ENCODE measurements at places on chromosomes 3 and 15. TPM values are rescaled to one million over a fixed set of nuclear protein-coding genes. Genes with fewer than 3 reads are reported as not detected.

DNA sequence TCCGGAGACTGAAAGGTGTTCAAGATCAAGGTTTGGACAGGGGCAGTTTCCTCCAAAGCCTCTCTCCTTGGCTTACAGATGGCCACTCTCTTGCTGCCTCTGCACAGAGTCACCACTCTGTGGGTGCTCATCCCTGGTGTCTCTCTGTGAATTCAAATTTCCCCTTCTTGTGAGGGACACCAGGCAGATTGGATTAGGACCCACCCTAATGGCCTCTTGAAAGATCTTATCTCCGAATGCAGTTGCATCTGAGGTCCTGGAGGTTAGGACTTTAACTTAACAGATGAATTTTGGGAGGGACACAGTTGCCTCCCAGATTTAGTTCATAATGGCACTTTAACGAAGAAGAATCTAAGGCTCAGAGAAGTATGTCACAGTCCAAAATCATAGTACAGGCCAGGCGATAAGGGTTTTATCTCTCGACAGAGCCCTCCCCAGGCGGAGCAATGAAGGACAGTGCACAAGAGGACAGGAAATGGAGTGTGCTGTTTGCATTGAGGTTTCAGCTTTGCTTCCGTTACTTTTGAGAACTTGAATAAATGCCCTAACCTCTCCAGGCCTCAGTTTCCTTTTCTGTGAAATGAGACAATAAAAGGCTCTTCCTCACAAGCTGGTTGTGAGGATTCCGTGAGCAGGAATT is 38.9 kb upstream of the KIF23 start:
- no peak for DNase-seq

GRCh38 chr3:8988791-8989558 is 25.7 kb upstream of the RAD18 start:
- no peak for DNase-seq

- no peak for DNase-seq
Measured at GRCh38 chr3:38154033-38154494, 11.3 kb upstream of the OXSR1 start.

DNA sequence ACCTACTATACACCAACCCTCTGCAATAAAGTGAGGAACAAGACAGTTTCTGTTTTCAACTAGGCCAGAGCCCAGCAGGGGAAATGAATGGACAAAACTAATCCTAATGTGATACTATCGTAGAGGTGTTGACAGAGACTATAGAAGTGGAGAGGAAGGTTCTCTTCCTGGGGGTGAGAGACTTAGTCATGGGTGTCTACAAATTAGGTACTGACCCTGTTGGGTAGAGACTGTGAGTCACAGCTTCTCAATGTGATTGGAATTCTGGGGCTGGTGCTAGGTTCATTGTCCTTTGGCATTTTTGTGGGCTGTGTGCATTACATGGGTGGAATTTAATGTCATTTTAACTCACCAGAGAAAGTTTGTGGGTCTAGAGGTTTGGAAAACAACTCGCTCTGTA is 79.3 kb downstream of the ADAMTSL3 start:
- no peak for DNase-seq

DNA sequence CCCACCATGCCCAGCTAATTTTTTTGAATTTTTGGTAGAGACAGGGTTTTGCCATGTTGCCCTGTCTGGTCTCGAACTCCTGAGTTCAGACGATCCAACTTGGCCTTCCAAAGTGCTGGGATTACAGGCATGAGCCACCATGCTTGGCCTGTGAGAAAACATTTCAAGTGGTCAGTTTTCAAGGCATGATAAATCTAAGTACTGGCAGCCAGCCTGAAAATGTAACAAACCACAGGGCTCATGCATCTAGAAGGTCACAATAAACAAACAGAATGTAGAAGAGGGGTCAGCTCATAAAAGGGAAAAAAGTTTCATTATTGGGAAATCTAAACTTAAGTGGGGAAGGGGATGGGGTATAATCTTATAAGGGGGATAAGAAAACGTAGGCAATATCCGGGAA is 39.9 kb downstream of the PPCDC start:
- no peak for DNase-seq

DNA sequence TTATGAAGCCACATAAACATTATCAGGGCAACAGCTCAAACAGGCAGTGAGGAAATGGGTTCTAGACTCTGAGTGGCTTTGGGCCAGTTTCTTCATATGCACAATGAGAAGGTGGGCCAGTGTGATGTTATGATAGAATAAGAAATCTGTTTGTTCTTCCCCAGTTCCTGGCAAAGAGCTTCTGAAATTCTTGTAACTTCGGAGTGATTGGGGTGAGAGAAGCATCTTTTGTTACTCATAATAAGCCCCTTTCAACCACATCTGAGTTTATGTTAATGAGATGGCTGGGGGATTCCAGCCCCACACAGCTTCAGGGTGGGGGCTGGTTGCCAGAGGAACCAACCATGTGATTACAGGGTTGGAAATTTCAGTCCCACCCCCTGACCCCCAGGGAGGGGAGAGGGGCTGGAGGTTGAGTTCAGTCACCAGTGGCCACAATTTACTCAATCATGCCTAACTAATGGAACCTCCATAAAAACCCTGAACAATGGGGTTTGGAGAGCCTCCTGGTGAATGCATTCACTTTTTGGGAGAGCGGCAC is 57.0 kb upstream of the FRMD4B start:
- no peak for DNase-seq

DNA sequence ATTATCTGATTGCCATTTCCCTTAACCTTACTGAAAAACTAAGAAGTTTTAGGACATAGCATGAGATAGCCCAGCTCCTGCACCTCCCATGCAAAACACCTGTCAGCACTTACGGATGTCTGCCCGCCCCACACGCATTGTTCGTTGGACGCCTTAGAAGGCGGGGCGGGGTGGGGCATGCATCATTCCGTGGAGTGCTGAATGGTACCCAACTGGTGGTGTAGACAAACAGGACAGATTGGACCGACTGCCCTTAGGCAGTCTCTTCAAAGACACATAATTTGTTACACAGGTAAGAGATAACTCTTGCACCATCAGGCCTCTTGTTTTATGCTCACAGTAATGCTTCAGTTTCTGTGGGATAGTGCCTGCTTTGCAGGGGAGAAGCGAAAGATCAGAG is 93.8 kb downstream of the SMAD6 start:
- DNase-seq = no peak

GRCh38 chr3:1048558-1048957 is 44.3 kb upstream of the CNTN6 start:
- no peak for DNase-seq

DNA sequence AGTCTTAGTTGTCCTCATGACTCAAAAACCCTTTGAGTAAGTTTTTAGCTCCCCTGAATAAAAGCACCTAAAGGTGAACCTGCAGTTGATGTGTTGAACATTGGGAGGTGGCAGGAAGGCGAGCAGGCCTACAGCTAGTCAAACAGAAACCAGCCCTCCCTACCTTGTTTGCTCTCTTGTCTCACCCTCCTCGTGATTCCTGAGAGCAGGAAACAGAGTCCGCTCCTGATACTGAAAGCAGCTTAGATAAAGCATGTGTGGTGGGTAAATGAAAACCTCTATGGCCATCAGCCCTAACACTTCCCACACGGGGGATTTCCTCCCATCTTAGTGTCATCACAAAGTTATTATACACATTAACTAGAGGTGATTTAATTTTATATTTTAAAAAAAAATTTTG is 21.8 kb upstream of the CLDN18 start:
- DNase-seq = no peak

GRCh38 chr3:107514453-107514852 is 8.3 kb upstream of the BBX start:
- no peak for DNase-seq

GRCh38 chr3:75059120-75059519 is 444.7 kb upstream of the CNTN3 start:
- DNase-seq = no peak

DNA sequence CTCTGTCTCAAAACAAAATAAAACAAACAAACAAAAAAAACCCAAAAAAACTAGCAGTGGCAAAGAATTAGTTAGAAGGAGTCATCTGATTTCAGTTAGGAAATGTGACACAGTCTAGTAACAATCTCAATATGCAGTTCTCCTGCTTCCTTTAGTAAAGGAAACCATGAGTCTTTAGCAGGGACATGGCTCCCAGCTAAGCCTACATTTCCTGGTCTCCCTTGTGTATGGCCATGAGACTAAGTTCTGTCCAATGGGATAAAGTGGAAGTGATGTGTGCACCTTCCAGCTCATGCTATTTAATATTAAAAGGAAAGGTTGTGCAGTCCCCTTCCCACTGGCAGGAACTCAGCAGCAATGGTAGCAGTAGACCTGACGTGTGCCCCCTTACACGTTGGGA is 74.6 kb downstream of the GREM1 start:
- no peak for DNase-seq

DNA sequence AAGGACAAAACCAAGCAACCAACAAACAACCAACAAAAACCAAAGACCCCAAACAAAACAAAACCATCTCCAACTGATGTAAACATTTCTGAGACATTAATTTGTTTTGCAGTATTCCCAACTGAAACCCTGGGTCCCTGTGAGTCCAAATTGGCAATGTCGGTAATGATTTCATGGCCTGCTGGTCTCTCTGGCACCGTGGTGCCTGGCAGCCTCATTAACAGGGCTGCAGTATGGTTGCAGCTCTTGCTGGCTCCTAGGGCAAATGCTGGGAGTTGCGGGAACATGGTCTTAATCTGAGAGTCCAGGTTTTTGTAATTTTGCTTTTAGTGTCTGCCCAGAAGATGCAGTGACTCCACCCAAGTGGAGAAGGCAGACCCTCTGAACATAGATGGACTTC is 128.3 kb downstream of the SV2B start:
- DNase-seq = no peak

DNA sequence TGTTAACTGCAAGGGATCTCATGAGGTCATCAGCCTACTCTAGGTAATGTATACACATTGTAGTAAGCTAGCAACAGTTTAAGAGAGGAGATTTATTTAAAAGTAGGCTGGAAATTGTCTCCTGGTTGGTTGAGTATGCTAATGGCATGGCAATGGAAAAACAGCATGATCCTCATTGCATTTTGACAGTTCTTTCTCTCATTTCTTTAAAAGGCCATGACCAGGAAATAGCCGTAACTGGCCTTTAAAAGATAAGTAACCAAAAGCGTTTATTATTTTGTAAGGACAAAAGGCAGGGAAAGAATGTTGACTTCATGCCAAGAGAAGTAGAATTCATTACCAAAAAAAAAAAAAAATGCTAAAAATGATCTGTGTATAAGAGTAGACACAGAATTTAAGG is 310.3 kb downstream of the FGF12 start:
- no peak for DNase-seq

DNA sequence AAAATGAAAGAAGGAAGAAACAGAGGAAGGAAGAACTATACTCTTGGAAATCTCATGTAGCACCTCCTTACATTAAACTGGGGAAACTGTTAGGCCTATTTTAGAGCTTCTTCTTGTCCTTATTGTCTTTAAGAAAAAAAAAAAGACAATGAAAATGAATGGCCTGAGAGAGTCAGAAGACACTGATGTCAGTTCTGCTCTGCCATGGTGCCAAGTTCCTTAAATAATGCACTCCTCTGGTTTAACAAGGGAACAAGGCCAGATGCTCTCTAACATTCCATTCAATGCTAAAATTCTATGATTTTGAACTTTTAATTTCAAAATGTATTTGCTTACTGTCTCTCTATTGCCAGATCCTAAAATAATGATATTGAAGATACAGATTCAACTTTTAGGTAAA is 4.4 kb upstream of the MBNL1 start:
- DNase-seq = no peak

GRCh38 chr3:170585937-170586310 is at the start of gene SLC7A14:
SLC7A14 (minus strand) TSS chr3:170586075; CDS start chr3:170526936, 59,139 bp downstream.
- DNase-seq = no peak

- no peak for DNase-seq
Measured at GRCh38 chr3:107506458-107506857, 16.3 kb upstream of the BBX start.

DNA sequence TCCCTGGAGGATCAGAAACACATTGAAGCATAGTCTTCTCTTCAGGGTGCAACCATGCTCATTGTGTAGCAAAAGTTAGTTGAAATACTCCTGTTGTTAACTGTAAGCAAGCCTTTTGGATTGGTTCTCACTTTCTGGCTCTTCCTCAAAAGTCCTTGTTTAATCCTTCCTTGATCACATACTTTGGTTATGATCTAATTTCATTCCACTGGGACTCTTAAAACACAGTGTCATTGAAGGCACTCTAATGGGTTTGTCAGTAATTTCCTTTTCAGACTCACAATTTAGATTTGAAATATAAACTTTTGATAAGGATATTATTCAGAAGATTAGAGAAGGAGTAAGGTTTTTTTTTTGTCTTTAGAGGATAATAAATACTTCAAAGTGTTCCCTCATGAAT is 451.7 kb upstream of the SGO1 start:
- DNase-seq = no peak

DNA sequence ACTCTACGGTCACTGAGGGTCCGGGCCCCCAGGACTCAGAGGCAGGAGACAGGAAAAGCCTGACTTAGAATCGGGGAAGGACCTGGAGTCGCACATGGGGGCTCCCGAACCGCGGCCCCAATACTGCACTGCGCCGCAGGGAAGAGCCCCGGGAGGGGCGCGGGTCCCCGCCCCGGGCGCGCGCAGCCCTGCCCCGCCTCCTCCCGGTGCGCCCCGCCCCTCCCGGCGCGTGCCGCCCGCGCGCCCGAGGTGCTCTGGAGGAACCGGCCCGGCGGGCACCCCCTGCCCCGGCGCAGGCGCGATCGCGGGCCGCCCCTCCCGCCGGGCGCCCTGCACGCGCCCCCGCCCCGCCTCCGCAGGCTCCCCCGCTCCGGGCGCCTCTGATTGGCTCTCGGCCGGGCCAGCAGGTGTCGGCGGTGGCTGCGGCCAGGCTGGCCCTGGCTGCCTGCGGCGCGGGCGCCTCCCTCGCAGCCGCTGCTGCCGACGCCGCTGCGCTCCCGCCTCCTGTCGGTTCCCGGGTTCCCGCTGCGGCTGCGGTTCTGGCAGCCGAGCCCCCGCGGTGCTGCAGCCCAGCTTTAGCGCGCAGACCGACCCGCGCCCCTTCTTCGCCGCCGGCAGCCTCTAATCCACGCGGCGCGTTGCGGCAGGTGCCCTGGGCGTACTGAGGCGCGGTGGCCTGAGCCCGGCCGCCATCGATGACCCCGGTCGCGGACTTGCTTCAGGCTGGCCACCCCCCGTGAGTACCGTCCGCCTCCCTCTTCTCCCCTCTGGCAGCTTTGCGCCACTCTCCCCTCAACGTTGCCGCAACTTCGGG is at the start of gene MYRIP:
Gene MYRIP, plus strand, starts transcription at position 429 of the 814 bp plus-strand sequence. CDS start 91,208 bp downstream, outside the sequence.
- DNase-seq = no peak

DNA sequence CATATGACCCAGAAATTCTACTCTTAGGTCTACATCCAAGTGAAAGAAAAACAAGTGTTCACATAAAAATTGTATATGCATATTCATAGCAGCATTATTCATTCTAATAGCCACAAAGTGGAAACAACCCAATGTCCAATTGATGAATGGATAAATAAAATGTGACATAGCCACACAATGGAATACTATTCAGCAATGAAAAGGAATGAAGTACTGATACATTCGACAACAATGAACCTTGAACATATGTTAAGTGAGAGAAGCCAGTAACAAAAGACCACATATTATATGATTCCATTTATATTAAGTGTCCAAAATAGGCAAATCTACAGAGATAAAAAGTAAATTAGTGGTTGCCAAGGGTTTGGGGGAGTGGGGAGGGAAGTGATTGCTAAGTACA is 70.2 kb upstream of the ACTC1 start:
- DNase-seq = no peak

The SLC9C1 gene
- total RNA-seq = not detected

The CORO2B gene
- total RNA-seq = not detected

The CCDC39 gene
- total RNA-seq = not detected

The GP5 gene
- 4.0 TPM for total RNA-seq

The NOX5 gene
- not detected for total RNA-seq

The ISLR gene
- not detected for total RNA-seq

The POMGNT2 gene
- total RNA-seq = 3.2 TPM

The ACP3 gene
- 0.34 TPM for total RNA-seq
